ENCODE measurements at places on chromosomes 11 and 22.

- no peak for DNase-seq
Observed at GRCh38 chr22:17121233-17122195, at the start of gene TMEM121B. TMEM121B (minus strand) TSS chr22:17121360; CDS start chr22:17121127, 233 bp downstream.

DNA sequence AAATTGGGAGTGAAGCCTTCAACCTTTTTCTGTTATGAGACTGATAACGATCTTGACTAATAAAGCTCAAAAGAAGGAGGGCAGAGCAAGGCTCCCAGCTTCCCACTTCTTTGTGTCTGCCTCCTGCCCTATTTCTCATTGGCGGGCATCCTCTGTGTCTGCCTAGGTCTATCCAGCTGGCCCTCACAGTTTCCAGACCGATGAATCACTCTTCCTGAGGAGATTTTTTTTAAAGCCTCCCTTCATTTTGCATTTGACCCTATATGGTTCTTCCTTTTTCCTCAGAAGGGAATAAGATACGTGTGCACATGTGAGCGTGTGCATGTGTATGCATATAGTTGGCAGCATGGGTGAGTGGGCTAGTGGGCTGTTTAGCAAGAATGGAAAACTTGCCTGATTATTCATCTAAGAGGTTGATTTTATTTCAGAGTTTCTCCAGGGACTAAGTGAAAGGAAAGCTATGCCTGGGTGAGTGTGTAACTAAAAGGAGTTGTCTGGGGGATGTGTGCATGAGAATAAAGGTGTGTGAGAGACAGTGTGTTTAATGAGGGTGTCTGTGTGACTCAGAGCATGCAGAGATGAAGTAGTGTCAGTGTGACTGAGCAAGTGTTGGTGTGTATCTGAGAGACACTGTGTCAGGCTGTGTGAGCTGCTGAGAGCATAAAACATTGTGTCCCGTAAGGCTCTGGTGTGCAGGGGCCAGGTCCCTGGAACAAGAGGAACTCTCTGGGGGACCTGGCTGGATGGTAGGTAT is 12.2 kb downstream of the PHLDB1 start:
- DNase-seq: no peak

GRCh38 chr11:70525006-70525405 is 126.7 kb downstream of the CTTN start:
- DNase-seq: no peak

GRCh38 chr11:59669611-59670009 is 773 bp upstream of the PATL1 start:
- DNase-seq: no peak

- no peak for DNase-seq
Observed at GRCh38 chr11:97107604-97108003, 717.8 kb downstream of the JRKL start.
